ENCODE measurements at places on chromosomes 1 and 21.

- no peak for DNase-seq
These were observed 34.7 kb upstream of the KHDRBS1 start for GRCh38 chr1:31978843-31979400.

DNA sequence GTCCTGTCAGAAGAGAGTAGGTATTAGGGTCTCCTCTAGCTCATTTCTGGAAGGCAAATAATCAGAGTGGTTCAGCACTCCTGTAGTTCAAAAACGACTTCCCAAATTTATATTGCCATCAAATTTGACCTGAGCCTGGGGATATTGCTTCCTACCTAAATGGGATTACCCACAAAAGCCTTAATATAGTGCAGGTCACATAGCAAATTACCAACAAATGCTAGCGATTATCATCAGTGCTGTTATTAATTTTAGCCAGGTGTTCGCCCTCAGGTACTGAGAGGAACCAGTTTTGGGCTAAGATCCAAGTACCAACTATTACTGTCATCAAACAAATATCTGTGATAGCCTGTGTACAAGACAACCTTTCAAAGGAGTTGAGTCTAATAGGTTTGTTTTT, 661.8 kb upstream of the PTBP2 start:
- DNase-seq, result no peak

- DNase-seq, result no peak
These were observed 116.6 kb upstream of the SYT6 start for GRCh38 chr1:114270282-114270681.

GRCh38 chr1:2914702-2915101, 106.6 kb upstream of the ACTRT2 start:
- no peak for DNase-seq

- no peak for DNase-seq
These were observed 31.1 kb upstream of the EPB41 start for GRCh38 chr1:28883242-28883616.

GRCh38 chr1:177146499-177146898, 18.0 kb downstream of the ASTN1 start:
- DNase-seq, result no peak

DNA sequence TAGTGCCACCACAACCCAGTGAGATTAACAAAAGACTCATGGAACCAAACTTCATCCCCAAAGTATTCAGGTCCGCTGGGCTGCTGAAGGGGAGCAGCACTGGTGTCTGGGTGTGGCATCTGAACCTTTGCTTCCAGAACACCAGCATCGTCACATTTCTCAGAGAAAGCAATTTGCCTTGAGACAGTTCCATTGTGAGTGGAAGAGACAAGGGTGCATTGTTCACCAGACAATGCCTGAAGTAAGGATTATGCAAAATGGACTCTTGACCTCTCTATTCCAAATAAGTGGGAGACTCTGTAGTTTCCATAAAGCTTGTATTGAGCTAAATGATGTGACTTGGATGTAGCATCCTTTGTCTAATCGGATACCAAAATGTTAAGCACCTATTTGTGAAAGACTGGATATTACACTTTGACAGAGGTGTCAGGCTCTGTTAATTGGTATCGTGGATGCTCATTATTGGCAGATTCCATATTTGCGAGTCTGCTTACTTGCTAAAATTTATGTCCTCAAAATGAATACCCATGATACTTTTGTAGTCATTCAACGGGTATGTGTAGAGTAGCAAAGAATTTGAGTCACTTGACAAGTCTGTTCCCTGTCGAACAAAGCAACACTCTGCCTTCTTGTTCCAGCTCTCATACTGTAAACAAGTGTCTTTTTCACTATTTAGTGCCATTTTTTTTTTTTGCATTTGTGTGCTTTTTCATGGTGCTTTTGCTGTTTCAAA, 75.6 kb downstream of the MRPS6 start:
- DNase-seq, result no peak

- DNase-seq, result no peak
These were observed 524.4 kb downstream of the PTPRC start for GRCh38 chr1:199163267-199163666.

- no peak for DNase-seq
These were observed 486.7 kb downstream of the SMYD3 start for GRCh38 chr1:246020211-246020954.

- DNase-seq, result no peak
These were observed 369.8 kb downstream of the NPHP4 start for GRCh38 chr1:5622412-5622811.
